ENCODE measurements at places on chromosomes 3 and 15.

DNA sequence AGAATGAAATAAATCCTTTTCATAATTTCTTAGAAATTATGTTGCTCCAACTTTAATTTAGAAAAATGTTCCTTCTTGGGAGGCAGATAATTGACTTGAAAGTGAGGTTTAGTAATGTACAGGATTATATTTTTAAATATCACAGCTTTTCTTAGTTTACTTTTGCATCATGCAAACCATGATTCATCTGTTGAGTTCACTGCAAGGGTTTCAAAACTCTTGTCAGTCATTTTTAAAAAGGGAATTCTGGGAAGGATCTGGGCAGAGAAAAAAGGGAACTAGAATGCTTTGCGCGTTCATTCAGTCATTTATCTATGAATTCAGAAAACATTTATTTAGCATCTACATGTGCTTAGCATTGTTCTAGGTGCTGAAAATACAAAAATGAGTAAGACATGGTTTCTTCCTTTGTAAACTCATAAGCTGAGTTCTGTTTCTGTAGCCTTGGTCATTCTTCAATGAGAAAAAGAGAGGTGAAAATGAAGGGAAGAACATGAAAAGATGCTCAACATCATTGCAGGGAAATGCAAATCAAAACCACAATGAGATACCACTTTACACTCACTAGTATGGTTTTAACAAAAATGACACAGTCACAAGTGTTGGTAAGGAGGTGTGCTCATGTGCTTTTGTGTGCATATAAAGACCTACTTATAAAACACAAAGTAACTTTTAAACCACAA is 209.1 kb downstream of the NR1D2 start:
- no peak for DNase-seq

GRCh38 chr15:71245588-71245987 is 130.3 kb downstream of the THSD4 start:
- no peak for DNase-seq

- no peak for DNase-seq
These were observed 14.8 kb downstream of the CPNE4 start for GRCh38 chr3:132020058-132020457.

DNA sequence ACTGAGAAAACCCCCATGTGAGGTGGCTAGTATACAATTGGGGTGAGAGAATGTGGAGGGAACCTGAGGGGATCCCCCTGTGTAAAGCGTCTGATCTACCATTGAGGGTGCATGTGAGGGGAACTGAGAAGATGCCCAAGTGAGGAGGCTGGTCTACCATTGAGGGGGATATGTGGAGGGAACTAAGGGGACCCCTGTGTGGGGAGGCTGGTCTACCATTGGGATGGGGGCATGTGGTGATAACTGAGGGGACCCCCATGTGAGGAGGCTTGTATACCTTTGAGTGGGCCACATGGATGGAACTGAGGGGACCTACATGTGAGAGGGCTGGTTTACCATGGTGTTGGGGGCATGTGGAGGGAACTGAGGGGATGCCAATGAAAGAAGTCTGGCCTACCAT is 160.8 kb downstream of the FBLN2 start:
- no peak for DNase-seq

DNA sequence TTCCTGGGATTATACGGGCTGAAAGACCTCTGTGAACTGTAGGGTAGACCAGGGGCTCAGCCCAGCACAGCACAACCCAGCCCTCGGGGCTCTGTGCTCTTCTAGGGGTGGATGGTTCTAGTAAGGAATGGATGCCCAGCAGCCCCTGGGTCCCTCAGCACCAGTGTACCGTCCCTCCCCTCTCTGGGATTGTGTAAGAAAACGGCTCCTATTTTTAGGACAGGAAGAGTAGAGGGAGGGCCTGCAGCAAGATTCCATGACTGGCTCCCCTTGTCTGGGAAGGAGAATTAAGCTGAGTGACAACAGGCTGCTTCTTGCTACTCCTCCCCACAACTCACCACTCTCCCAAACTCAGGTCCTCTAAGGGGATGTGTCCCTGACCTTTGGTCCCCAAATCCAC is 270.8 kb upstream of the TOPAZ1 start:
- no peak for DNase-seq

DNA sequence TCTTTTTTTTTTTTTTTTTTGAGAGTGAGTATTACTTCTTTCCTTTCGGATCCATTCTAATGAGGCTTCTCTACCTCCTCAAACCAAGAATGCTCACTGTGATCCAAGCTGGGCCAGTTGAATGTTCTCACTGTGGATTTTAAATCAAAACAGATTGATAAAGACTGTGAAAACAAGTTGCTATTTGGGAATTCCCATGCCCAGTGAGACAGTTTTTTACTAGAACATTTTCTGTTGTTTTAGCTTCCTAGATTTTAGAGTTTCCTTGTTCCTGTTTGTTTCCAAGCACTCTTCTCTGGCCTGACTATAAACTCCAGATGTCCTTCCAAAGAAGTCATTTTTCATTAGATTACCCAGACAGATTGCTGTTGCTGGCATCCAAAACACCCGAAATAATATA is 60.1 kb upstream of the GALNT15 start:
- DNase-seq: no peak

DNA sequence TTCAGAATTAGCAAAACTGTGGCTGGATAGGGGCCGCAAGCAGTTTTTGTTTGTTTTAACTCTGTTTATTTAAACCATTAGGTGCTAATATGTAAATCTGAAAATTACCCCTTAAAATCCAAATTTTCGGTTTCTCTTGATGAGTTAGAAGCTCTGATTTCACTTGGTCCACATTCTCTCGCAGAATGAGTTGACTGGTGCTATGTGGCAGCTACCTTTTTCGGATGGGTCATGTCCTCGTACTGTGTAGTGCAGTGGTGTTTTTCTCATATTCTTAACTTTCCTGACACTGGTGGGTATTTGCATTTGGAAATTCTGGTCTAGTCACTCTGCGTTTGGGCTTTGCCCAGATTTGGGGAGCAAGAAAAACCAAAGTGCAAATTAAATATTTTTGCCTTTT is 87.1 kb downstream of the DIPK2A start:
- no peak for DNase-seq

DNA sequence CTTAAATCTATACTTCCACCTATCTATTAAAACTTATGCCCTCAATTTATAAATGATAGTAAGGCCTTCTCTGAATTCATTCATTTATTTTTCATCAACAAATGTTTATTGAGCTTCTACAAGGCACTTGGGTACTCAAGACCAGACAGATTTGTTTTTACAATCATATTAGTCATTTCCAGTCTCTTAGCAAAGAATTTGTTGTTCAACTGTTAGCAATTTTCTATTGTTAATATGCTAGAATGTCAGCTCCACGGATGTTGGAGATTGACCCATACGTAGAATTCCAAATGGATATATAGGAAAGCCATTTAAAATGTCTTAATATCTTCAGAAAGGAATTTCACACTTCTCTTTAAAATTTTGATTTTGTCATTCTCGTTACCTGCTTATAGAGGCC is 36.7 kb downstream of the ZBTB38 start:
- no peak for DNase-seq

- no peak for DNase-seq
These were observed 18.9 kb downstream of the TLE3 start for GRCh38 chr15:70078578-70079417.

GRCh38 chr3:126002189-126002588 is 33.2 kb downstream of the ROPN1B start:
- no peak for DNase-seq

- DNase-seq: no peak
These were observed 732.4 kb upstream of the GBE1 start for GRCh38 chr3:82493858-82494257.

GRCh38 chr3:61637088-61638051 is 76.0 kb downstream of the PTPRG start:
- DNase-seq: peak; percentile 15

DNA sequence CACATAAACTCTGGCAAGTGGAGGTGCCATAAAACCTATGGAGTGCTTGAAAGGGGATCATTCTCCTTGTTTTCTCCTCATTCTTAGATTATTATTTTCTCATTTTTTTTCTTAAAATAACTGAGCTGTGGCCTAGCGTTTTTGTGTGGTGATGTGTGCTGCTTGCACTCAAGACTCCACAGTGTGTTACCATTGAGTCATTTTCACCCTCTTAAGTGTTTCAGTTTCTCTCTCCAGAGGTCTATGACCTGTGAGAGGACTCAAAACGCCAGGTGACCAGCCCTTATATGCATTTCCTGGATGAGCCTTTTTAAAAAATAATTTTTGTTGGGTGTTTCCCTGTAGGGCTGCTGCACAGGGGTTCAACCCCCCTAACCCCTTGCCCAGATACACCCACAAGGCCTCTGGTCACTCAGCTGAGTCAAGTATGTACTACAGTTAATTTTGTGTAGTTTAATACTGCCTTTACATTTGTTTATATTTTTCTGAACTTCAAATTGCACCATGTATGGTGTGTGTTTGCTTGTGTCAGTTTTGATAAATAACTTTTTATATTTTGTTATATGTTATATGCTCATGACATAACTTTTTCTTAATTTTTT is 15.4 kb upstream of the BTLA start:
- DNase-seq: no peak

DNA sequence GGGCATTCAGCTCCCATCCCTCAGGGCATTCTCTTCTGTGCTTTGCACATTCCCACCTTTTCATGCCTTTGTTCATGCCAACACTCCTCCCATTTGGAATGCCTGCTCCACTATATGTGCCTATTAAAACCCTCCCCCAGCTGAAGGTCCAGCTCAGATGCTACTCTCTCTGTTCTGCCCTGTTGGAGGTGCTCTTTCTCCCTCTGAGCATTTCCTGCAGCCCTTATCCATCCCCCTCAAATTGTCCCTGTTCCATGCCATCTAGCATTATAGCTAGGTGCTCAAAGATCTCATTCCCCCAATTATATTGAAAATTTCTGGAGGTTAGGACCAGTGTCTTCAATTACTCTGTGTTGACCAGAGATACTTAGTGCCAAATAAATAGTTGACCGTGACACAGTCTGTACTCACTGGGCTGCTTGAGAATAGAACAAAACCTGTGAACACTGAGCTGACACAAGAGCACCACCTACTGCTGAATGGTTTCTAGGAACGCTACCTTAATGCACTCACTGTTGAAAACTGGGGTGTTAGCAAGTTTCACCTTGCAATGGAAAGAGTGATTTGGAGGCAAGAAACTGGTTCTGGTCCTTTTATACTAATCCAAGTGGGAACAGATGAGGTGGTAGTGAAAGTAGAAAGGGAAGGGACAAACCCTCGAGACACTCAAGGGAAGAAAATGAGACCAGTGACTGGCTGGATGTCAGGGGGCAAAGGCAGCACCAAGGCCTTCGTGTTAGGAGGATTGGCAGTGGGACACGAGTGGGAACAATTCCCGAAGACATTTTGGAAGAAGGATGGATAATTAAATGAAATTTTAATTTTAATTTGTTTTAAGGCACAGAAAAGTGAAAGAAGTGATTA is 289.8 kb upstream of the ROPN1 start:
- peak; percentile 47 for DNase-seq

DNA sequence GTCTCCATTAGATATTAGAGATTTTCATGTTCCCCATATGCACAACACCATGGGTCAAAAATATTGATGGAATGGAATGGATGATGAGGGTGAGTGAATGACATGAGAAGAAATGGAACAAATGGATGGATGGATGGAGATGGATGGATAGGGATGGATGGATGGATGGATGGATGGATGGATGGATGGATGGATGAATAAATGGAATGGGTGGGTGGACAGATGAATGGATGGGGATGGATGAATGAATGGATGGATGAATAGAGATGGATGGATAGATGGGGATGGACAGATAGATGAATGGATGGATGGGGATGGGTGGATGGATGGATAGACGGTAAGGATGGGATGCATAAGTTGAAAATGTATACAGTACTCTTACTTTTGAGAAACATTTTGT is 18.6 kb downstream of the CFAP92 start:
- DNase-seq: no peak

GRCh38 chr3:174253196-174253823 is 605.8 kb upstream of the NAALADL2 start:
- DNase-seq: peak; percentile 15

DNA sequence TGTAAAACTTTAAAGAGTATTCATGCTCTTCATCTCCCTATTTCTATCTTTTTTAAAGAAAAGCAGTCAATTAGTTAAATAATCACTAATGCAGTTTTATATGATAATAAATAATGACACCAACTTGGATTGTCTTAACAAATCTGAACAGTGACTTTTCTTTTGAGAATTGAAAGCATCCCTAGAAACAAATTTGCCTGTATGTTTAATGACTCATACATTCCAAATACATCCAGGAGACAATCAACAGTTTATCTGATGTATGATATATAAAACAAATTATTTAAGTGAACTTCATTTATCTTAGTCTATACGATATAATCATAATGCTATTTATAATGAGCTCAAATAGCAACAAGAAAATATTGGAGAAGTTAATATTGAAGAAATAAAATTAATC is 78.0 kb downstream of the ALCAM start:
- no peak for DNase-seq

GRCh38 chr3:151499168-151499567 is 38.3 kb upstream of the IGSF10 start:
- no peak for DNase-seq

DNA sequence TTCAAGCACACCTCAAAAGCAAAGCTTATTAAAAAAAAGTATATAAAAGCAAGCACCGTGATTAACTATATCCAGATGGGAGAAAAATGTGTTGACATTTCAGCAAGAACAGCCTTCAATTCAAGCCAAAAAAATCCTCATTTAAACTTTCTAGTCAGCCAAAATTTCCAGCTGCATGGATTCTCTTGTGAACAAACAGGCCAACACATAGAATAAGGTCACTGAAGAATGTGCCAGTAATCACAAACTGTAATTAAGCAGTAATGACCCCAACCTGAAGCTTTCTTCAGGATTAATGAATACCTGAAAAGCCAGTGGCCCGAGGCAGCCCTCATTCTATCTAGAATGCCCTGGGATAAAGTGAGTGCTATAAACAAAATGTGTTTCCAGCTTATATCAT is 130.7 kb upstream of the KCNMB2 start:
- no peak for DNase-seq

DNA sequence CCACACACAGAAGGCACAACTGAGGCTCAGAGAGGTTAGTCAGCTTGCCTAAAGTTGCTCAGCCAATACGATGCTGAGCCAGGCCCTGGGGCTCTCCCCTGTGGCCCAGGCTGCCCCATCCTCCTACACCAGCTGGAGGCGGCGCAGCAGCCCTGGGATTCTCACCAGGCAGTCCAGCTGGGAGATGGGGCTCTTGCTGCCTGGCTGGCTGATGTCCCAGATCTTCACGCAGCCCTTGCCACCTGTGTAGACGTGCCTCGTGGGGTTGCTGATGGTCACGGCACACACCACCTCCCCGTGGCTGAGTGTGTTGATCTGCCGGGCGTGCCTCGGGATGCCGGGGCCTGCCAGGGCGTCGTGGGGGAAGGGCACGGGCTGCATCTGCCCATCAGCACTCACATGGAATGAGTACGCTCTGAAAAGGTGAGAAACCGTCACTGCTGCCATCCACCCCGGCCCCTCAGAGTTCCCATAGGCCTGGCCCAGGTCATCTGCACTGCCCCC is 42.8 kb downstream of the TLE3 start:
- DNase-seq: no peak

GRCh38 chr3:147886879-147887278 is 477.7 kb downstream of the ZIC1 start:
- DNase-seq: no peak

Data from SK-N-SH (cell line).